ENCODE measurements at places on chromosomes 4 and X. TPM values are rescaled to one million over a fixed set of nuclear protein-coding genes. Genes with fewer than 3 reads are reported as not detected.
A peak's percentile ranks its signal among the peaks of the same experiment; 100 is the strongest.

DNA sequence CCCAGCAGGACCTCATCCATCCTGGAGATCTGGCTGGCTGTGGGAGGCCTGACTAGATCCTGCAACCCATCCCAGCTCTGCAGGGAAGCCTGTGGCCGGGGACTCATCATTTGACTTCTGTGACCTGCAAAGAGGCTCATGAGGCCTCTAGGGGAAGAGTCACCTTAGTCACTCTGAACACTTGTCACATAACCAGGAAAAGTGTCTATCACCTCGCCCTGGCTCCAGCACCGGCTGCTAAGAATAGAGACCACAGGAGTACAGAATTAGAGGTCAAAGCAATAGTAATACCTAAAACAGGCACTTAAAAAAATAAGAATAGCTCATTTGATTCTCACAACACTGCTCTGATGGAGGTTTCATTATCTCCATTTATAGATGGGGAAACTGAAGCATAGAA, 3.8 kb upstream of the NSG1 start:
- no peak for DNase-seq

DNA sequence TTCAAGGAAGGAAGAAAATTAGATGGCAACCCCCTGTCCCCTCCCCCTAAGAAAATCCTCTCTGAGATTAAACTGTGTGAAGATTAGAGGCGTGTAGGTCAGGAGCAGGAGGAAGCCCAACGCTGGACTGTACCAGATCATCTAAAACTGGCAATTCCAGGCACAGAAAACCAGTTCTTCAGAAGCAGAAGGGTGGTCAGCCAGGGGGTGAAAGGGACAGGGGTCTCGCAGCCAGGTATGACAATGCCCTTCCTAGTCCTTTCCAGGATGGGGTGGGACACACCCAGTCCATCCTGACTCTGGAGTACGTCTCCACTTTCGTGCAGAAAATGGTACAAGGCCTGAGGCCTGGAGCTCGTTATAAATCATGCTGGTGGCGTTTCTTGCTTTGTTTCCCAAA, 3.3 kb upstream of the RHOH start:
- DNase-seq: no peak

DNA sequence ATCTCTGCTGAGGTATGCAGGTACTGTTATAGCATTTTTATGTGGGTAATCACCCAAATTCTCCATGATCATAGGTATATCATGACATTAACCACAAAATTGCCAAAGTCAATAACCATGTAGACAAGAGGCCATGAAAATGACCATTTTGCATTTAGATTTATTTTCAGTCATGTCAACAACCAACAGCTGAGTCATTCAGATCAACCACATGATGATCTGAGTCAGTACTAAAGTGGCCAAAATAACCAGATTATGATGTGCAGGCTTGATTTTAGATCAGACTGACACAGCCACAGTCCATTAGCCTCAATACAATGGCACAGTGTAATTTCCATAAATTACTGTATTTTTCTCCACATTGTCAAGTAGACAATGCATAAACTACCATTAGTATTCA, 240.5 kb downstream of the GRIA3 start:
- DNase-seq: peak; percentile 72

DNA sequence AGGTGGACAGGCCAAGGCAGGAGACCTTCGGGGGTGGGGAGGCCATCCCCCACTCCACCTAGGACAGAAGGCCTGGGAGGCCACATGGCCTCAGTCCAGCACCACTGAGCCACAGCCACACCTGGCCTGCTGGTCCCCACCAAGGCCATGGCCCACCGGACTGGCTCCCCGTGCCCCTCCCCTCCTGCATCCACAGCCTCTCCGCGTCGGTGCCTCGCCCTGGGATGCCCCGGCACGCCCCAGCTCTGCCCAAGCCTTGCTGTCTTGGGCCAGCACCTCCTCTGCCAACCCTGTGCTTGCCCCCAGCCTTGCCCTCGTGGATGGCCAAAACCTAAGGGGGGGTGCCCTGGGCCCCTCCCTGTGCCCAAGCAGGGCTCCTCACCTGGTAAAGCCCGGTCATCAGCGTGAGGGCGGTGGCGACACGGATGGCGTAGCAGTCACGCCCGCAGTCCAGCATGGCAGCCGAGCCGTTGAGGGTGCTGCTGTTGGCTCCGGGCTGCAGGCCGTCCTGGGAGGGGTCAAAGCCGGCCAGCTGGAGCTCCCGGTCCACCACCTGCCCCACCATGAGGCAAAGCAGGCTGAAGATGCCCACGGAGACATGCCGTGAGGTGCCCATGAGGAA, 2.3 kb downstream of the SLC26A1 start:
- no peak for DNase-seq

Gene DSPP
- total RNA-seq: not detected

Gene CT83
- total RNA-seq: not detected

Gene IL13RA2
- 15.4 TPM for total RNA-seq

Gene VSIG1
- total RNA-seq: 0.26 TPM
